Activated naive CD4-positive, alpha-beta T cell (primary cell): ENCODE measurements at places on chromosomes 13 and 19.

GRCh38 chr13:113166681-113167080 lies 8.2 kb downstream of the PROZ start:
- no peak for DNase-seq

DNA sequence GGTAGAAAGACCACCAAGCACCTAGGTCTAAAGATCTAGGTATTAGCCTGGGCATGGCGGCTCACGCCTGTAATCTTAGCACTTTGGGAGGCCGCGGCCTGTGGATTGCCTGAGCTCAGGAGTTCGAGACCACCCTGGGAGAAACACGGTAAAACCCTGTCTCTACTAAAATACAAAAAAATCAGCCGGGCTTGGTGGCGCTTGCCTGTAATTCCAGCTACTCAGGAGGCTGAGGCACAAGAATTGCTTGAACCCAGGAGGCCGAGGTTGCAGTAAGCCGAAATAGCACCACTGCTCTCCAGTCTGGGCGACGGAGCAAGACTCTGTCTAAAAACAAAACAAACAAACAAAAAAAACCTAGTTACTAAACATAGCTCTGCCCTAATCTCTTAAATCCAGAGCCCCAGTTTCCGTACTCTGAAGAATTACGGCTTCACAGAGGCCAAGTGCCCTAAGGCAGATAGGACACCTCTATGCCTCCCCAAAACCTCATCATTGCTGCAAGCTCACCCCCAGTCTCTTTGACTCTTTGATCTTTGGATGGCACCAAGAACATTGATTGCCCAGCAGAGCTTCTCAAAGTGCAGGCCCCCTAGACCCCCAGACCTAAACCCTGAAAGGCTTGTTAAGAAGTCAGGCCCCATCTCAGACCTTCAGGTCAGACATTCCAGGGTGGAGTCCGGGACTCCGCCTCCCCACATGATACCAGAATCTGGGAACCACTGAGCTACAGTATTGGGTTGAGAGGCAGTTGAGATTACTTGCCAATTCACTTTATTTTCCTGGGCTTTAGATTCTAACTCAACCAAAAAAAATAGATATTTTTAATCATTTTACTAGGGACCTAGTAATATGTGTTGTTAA lies 2.8 kb downstream of the COL4A2 start:
- no peak for DNase-seq

GRCh38 chr19:50909240-50910070 lies 1.7 kb downstream of the KLK4 start:
- DNase-seq: no peak

DNA sequence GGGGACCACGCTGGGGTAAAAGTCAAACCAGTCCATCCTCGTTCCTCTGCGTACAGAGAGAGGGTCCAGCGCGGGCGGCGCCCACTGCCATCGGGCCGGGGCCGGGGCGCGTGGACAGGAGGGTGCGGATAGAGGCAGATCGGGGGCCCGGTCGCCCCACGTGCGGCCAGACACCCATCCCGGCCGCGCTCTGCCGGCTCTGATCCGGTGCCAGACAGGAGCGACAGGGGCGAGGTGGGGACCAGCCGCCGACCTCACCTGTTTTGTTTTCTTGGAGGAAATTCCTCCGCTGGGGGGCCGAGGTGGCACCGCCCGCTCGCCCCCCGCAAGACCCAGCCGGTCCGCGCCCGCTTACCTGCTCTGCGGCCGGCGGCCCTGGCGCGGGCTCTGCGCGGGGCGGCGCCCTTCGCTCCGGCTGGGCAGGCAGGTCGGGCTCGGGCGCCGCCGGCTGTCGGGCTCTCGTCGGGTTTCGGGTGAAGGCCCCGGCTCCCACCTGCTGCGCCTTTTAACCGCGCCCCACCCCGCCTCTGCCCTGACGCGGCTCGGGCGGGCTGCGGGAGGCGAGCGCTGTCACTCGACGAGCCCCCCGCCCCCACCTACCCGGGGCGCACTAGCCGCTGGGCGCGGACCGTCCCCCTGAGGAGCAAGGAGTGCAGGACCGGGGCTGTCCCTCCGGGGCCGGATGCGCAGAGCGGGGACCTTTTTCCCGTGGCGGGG lies at the start of gene GJB6:
TSS of gene GJB6 (minus strand) at position 481 of the 717 bp plus-strand sequence. CDS start 8,839 bp downstream, outside the sequence.
- DNase-seq: no peak

DNA sequence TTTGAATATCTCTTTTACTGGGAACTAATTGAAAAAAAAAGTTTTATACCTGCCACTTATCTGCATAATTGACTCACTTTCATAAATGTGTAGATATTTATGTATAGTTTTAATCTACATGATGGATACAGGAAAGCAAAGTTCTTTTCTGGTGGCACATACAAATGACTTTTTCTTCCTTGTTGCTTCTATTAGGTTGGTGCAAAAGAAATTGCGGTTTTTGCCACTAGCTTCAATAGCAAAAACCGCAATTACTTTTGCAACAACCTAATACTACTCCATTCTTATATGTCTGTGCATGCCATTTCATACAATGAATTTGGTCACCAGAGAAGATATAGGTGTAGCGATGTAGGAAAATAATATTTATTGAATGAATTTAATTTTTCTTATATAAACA lies 344.5 kb upstream of the PCDH20 start:
- DNase-seq: no peak

GRCh38 chr19:50457300-50457699 lies 19.0 kb upstream of the EMC10 start:
- no peak for DNase-seq

GRCh38 chr13:22060187-22060586 lies 389.3 kb downstream of the FGF9 start:
- DNase-seq: no peak

GRCh38 chr13:47146136-47146535 lies 249.3 kb upstream of the HTR2A start:
- DNase-seq: no peak
